ENCODE measurements at places on chromosomes 16 and 17.
A peak's percentile ranks its signal among the peaks of the same experiment; 100 is the strongest.

GRCh38 chr16:52874042-52874441 lies 178.7 kb downstream of the CHD9NB start:
- no peak for DNase-seq

- DNase-seq: no peak
Observed at GRCh38 chr16:67255553-67256221, 6.9 kb downstream of the SLC9A5 start.

- no peak for DNase-seq
Observed at GRCh38 chr17:48550502-48551213, 5.7 kb upstream of the HOXB2 start.

DNA sequence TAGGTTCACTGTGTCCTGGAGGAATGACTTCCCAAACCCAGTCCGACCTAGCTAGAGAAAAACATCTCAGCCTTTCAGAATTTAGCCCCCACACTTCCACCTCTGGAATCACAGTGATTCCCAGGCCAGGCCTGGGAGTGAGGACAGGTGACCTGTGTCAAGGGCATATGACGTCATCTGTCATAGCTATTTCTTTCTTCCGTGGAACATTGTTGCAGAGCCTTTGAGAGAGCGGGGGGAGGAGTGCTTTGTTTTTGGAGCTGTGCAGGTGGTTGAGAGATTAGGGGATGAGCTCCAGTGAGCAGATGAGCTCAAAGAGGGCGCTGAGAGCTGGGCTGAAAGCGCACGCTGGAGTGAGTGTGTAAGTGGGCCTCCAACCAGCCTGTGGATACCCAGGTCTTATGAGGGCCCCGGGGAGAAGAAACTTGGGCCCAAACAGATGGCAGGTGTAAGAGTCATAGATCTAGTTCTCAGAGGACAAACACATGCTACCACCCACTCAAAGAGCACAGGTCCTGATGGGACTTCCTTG lies 344.8 kb downstream of the SNX29 start:
- no peak for DNase-seq

- DNase-seq: no peak
Observed at GRCh38 chr17:41561554-41561953, 10.3 kb downstream of the KRT9 start.

DNA sequence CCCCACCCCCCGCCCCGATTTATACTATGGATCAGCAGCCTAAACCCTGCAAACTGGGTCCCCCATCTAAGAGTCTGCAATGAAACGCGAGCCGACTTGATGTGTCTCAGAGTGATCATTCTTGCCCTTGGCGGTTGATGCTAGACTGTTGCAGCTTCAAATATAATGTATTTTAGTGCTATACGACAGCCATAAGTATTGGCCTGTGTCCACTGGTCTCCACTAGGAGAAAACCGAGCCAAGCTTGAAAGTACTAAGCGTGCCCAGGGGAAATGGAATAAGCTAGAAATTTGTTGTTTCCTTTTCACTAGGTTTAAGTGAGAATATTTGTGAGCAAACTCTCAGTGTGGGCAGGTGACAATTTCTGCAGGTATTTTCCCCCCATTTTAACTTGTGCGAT lies 711.2 kb downstream of the MAF start:
- no peak for DNase-seq

- no peak for DNase-seq
Observed at GRCh38 chr16:8720080-8720966, 45.9 kb downstream of the ABAT start.

DNA sequence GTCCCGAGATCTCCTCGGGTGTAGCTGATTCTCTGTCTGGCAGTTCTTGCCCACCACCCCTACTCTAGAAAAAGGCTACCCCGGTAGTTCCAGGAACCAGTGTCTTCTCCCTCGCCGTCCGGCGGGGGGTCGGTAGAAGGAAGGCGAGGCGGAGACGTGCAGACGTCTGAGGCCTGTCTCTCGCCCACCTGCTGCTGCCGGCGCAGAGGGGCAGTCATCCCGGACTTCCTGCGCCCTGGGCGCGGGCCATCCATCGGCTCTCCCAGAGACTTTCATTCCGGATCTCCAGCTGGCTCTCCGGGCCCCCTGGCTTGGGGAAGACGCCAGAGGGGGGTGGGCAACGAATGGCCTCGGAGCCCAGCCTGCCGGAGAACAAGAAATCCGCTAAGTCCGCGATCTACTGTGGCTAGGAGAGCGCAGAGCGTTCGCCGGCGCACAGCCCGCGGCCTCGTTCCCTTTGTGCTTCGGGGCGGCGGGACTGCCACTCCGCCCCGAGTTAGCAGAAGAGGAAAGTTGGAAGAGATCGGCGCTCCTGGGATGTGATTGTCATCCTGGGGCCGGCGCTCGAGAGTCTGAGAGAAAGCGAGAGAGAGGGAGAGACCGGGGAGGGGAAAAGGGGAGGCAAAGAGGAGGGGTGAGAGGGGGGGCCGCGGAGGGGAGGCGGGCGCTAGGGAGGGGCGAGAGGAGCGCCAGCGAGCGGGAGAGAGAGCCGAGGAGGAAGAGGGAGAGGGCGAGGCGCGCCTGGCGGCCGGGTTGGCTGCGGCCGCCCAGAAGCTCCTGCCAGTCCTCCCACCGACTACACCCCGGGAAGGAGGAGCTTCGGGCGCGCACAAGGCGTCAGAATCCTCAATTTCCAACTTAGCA lies at the start of gene IRX5:
IRX5 (plus strand) TSS at position 861 of the 864 bp plus-strand sequence. CDS start 334 bp downstream, outside the sequence.
- peak; percentile 87 for DNase-seq

DNA sequence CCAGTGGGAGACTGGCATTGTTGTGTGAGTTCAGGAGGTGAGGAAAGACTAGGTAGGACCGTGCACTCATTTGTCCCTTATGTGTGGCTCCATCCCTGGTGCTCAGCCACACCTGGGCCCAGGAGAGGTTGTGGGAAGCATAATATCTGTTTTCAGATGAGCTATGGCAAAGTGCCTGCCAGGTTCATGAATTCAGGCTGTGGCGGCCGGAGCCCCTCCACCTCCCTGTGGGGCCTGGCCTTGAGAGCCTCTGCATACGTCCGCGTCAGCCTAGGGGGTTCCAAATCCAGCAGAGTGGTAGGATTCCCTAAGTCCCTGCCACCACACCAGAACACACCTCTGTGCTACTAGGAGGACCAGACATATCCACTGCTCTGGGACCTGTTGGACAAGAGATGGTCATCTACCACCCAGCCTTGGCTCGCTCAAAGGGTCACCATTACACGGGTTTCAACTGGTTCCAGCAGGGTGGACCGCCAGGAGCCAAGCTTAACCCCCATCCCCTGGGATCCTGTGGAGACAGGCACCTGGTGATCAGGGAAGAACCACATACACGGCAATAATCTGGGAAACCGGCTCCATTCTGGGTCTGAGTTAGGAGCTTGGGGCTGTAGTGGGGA lies 2.0 kb downstream of the B3GNT9 start:
- DNase-seq: no peak

GRCh38 chr17:42893359-42893758 lies 7.2 kb upstream of the G6PC1 start:
- peak; percentile 67 for DNase-seq

GRCh38 chr17:47987240-47987835 lies 16.4 kb downstream of the CDK5RAP3 start:
- DNase-seq: no peak

DNA sequence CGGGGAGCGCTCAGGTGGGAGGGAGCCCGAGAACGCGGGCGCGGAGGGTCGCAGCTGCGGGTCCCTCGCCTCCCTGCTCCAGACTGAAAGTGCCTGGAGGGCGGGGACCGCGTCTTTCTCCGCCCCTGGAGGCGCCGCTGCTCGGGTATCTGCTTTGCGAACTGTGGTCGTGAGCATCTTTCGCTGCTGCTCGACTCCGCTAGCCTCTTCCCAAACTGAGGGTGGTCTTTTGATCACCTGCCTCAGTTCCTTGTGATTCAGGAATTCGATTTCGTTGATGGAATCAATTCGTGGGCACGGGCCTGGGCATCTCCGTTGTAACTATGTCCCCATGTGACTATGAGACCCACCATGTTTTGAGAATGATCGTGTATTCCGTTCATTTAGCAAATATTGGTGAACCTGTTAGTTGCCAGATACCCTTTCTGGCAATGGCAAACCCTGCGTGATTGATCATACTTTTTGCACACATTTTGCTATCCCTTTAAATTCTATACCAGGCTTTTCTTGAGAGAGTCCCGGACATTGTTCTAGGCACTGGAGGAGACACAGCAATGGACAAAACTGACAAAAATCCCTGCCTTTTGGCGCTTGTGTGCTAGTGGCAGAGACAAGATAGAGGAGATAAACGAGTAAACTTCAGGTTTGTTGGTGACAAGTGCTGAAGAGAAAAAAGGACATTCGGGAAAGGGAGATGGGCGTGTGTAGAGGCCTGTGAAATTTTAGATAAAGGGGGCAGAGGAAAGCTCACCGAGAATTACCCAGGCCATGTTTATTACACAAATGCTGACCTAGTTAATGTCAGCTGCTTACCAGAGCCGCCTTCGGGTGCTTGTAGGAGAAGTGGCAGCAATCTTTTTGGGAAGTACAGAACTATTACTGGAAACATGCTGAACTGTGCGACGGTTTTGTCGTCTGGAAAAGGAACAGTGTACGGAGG lies 948 bp downstream of the UTP18 start:
- DNase-seq: no peak

- DNase-seq: peak; percentile 48
Observed at GRCh38 chr17:50883850-50884438, 17.8 kb upstream of the TOB1 start.

GRCh38 chr17:77958716-77959125 lies 218 bp downstream of the TNRC6C start:
- no peak for DNase-seq

DNA sequence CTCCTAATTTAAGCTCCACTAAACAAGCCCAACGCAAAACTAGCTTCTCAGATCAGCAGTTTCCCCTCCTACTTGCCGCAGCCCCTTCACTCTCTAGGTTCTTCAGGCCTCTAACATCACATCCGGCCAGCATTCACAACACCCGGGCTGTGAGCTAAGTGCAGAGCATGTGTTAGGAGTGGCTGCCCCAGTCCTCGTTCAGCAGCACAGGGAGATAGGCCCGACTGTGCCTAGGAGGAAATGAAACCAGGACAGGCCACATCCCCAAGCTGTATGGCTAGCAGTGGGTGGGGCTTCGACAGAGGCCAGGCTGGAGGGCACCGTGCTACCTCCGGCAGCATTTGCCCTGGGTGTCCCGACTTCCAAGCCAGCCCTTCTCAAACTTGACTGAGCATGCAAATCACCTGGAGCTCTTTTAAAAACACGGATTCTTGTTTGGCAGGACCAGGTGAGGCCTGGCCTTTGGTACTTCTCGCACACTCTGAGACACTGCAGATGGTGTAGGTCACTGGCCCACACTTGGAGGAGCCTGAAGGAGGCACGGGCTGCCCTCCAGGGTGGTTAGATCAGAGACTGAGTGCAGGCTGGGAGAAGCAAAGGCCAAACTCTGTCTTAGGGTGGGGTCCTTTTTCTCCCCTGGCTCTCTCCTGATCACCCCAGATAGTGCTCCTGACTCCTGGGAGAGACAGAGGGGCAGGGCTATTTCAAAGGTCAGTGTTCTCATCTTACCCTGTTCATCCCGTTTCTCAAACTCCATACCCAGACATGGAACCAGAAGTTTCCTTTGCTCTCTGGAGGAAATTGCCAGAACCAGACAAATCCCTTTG lies 202.0 kb downstream of the C16orf78 start:
- no peak for DNase-seq

- DNase-seq: no peak
Observed at GRCh38 chr17:50262001-50262794, 12.1 kb upstream of the TMEM92 start.
